ENCODE measurements at places on chromosomes 5 and 9.

DNA sequence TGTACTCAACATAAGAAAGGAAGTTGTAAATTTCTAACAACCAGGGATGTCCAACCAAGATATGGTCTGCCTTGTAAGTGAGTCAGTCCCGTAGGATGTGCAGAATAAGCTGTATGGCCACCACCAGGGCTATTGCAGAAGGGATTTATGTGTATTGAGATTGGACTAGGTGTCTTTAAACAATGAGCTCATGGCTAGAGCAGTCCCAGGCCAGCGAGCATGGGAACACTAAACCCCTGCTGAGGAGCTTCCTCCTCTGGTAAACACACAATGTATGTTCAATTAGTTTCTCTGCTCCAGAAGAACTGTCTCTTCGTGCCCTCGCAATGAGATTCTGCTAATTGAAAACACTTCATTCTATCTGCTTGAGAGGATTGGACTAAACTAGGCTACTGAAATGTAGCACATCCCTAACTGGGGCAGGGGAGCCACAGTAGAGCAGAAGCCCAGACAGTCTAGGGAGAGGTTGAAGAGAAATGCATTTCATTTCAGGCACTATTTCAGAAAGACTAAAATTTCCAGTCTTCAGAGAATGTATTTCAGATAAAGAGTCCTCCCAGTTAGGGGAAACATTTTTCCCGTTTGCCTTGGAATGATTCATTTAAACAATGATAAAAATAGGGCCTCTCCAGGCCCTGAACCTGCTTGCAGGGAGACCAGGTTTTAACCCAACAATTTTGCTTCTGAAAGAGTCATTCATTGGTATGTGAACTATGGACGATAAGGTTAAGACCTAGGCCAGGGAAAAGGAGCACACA lies 154.7 kb downstream of the FAM114A2 start:
- DNase-seq, result no peak

- no peak for DNase-seq
Measured at GRCh38 chr9:91116211-91116610, 245.5 kb downstream of the AUH start.

- DNase-seq, result no peak
Measured at GRCh38 chr9:27276193-27277030, 20.5 kb downstream of the EQTN start.

DNA sequence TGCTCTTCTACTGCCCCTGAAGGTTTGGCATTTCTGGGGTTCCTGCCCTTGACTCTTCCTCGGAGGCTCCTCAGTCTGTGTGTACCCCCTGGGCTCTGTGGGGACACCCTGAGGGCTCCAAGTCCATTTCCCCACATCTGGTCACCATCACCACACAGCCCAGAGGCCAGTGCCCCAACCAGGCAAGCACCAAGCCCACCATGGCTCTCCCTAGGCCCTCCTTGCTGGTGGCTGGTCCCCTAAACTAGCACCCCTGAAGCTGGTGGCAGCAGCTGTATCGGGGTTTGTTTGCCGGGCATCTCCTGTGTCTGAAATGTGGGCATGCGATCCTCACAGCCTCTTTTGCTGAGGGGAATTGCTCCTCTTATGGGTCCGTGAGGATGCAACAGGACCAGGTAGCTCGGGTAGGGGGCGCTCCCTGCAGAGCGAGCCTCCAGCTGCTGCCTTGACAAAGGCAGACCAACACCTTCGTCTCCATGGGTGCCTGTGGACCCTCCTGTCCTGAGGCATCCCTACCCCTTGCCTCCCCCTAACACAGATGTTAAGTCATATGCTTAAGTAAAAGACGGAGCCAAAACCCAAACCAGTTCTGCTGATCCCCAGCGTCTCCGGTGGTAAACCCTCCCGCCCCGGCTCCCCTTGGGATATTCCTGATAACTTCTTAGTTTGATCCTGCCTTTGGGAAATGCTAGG lies 138.9 kb upstream of the IRX4 start:
- no peak for DNase-seq

GRCh38 chr9:130903194-130904069 lies 6.8 kb upstream of the QRFP start:
- DNase-seq, result no peak

DNA sequence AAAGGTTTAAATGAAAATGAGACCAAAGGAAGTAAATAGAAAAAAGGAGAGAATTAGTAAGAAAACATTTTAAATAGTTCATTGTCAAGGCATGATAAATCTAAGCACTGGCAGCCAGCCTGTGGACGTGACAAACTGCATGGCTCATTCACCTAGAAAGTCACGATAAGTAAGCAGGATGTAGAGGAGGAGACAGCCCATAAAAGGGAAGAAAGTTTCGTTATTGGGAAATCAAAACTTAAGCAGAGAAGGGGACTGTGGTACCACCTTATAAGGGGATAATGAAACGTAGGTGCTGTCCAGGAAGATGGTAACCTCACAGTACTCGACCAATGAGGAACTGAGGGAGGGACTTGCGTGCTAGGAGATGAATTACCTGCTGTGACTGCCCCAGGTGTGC lies 494.5 kb upstream of the GRAMD2B start:
- no peak for DNase-seq

- no peak for DNase-seq
Measured at GRCh38 chr9:114677418-114677817, 4.6 kb downstream of the TEX48 start.

GRCh38 chr5:105956456-105957196 lies 1714.1 kb downstream of the EFNA5 start:
- DNase-seq, result no peak

- DNase-seq, result no peak
Measured at GRCh38 chr5:141742866-141743851, 61.1 kb upstream of the ARAP3 start.

DNA sequence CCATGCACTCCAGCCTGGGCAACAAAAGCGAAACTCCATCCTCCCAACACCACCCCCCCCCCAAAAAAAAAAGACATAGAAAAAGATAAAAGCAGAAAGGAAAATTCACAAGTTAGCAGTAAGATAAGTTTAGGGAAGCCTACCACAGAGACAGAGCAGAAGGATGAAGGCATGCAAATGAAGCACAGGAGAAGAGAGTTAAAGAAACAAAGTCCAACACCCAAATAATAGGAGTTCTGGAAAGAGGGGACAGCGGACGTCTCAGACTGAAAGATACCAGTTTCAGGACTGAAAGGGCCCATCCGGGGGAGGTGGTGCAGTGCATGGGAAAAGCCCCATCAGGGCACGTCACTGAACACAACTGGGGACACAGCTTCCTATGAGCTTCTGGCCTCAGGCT lies 54.3 kb downstream of the OTULIN start:
- DNase-seq, result no peak

DNA sequence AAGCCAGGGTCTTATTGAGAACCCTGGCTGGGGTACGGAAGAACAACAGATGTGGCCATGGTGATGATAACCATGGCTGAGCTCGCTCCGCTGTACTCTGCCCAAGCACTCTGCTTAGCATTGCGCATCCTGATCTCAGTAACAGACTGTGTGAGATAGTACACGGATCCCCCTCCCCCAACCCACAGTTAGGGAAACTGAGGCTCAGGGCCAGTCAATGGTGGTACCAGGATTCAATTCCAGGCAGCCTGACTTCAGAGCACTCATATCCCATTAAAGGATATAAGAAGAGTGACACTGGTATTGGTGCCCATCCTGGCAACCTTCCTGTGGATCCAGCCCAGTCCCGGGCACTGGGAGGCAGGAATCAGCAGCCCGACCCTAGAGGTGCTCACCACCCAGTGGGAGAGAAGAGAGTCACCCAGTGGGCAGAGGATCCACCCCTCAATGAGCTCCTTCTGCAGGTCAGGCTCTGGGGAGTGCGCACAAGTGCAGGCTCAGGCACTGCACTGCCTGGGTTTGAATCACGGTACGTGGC lies 26.5 kb upstream of the KIF12 start:
- DNase-seq, result no peak

- no peak for DNase-seq
Measured at GRCh38 chr5:3598769-3599211, 3.2 kb downstream of the IRX1 start.

GRCh38 chr9:121824651-121825030 lies 173.2 kb downstream of the DAB2IP start:
- no peak for DNase-seq

DNA sequence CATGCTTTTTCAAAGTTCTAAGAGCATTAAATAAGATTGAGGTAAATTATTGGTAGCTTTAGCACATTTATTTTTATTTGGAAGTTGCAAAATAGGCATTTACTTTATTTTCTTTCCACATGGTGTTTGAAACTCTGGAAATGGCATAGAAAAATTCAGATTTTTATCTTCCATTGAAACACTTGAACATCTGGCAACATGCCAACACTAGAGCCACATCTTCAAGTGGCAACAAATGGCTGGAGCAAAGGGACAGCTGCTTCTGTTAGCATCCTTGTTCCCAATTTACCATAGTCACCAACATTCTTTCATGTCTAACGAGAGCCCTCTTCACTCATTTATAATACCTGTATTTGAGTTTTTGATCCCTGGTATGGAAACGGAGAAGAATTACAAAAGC lies 539.9 kb downstream of the ZNF608 start:
- no peak for DNase-seq

DNA sequence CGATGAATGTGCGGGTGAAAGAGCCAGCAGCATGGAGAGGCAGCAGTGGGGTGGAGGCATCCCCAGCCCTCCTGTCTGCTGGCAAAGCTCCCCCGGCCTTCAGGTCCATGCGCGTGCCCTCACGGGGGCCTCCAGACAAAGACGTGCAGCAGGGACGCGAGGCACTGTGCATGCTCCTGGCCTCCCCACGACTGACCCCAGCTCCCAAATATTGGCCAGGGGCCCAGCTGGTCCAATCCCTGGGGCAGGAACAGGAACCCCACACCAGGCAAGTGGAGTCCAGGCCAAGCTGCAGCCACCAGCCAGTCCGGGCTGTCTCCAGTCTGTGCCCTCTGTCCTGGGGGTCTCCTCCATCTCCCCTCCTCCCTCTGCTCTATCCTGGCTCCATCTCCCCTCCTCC lies 33.5 kb upstream of the LRRC14B start:
- DNase-seq, result no peak

- no peak for DNase-seq
Measured at GRCh38 chr5:135670588-135670987, 91.8 kb upstream of the CXCL14 start.

DNA sequence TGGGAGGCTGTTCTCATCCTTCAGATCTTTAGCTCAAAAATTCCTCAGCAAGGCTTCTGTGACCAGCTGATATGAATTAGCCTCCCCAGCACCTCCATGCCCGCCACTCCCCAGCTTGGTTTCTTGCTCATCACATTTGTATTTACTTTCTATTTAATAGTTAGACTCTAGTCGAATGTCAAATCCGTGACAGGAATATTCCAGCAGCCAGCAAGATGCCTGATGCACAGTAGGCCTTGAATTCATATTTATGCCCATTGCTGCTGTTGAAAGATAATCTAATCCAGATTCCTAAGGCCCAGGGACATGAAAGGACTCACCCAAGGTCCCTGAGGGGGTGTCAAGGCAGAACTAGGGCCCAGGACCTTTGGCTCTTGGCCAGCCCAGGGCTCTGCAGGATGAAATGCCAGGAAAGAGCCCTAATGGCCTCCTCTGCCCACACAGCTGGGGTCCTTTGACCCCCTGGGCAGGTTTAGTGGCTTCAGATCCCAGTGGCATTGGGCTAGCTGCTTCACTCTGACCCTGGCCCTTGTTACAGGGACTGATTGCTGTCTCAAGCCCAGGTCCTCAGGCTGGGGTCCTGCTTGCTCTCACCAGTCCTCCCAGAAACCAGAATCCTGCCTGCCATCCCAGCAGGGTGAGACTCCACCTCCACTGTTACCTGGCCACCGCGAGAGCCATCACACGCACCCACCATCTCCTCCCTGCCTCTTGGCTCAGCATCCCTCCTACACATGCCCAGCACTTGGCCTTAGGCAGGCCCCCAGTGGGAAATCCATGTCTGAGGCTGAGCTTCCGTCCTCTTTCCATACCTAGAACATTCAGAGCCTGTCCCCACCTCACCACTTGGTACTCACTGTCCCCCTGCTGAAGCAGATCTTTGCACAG lies 7.3 kb downstream of the CSF1R start:
- DNase-seq, result peak; percentile 50

DNA sequence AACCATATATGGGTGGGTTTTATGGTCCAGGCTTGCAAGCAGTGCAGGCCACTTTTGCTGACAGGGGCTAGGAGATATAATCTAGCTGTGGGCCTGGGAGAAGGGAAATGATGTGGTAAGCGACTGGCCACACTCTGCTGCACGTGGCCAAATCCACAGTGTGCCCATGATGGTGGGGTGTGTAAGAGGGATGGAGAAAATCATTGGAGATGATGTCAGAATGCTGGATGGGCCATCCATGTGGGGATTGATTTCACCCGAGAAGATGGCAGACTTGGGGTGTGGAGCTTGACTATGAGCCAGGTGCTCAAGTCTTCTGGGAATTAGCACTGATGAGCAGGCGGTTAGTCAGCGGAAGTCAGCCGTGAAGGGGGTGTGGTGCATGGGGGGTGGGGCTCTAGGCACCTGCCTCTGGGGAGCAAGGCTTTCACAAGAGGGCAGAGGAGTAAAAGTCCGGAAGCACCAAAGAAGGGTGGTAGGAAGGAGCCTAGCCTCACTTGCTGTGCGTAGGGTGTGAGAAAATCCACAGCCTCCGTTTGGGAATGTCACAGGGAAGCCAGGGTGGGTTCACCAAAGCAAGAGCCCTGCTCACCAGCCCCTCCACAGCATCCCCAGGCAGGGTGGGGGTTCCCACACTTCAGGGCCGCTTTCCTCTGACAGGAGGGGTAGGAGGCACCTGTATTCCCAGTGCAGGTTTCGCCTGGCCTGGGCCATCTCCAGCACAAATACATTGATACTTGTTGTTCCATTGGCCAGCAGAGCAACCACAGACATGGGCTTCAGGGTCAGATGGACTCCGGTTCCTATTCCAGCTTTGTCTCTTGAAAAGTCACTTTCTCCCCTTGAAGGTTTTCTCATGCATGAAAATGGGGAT lies 44.5 kb upstream of the ANGPTL2 start:
- DNase-seq, result no peak

- DNase-seq, result no peak
Measured at GRCh38 chr9:115777610-115778009, 376.0 kb upstream of the PAPPA start.

GRCh38 chr5:43287493-43287892 lies 25.7 kb downstream of the HMGCS1 start:
- DNase-seq, result no peak

- DNase-seq, result no peak
Measured at GRCh38 chr5:98314292-98314691, 459.2 kb upstream of the RGMB start.

DNA sequence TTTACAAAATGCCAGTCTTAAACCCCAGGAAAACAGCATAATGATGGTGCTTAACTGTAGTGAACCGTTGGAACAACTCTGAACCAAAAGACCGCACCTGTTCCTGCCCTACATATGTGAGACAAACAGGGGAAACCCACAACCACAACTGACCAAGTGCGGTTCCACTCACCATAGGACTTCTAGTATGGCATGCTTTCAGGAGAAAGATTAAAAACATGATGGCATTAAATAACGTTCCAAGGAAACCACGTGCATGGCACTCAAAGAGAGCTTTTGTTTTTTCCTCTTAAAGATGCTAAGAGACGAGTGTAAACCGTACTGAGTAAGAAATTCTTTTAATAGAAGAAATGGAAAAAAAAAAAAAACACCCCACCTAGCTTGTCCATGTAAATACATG lies 119.8 kb downstream of the SSBP2 start:
- DNase-seq, result no peak

GRCh38 chr5:3844266-3844665 lies 248.6 kb downstream of the IRX1 start:
- no peak for DNase-seq

All from type B pancreatic cell (in vitro differentiated cells).